ENCODE measurements at places on chromosomes 13 and 19.

GRCh38 chr13:32305646-32306045, 9.5 kb downstream of the ZAR1L start:
- DNase-seq: no peak

DNA sequence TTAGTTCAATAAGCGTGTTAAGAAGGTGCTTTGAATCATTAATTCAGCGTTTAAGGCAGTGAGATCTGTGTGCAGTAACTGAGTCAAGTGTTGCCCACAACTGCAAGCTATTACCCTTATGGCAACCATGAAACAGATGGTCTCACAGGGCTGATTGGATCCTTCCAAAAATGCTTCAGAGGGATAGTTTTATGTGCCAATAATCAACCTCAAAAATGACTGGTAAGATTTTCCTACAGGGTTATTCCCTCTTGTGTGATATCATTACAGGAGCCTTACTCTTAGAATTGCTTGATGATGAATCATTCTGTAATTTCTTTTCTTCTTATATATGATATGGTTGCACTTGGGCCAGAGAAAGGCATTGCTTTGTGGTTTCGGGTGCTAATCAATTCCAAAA, 1299.2 kb upstream of the ATXN8OS start:
- DNase-seq: no peak

- DNase-seq: no peak
Observed at GRCh38 chr13:114124921-114125320, 7.5 kb downstream of the RASA3 start.

- no peak for DNase-seq
Observed at GRCh38 chr19:54197121-54197520, 3.5 kb upstream of the RPS9 start.

DNA sequence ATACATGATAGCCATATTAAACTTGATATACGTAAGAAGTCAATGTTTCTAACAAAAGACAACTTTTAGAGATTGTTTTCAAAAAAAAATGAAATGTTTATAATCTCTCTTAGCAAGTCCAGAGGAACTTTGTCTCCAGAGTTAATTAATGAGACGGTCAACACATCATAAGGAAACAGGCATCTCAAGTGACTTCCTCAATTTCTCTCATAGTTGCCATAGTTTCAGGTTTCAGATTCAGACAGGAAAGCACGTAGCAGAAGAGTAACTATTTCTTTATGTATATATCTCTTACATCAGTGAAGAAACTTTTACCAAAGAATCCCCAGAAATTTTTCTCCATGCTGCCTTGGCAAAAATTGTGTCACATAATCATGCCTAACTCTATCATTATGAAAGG, 159.6 kb upstream of the ATXN8OS start:
- DNase-seq: no peak

- peak; percentile 35 for DNase-seq
Observed at GRCh38 chr19:3132971-3133792, 2.7 kb upstream of the GNA15 start.

DNA sequence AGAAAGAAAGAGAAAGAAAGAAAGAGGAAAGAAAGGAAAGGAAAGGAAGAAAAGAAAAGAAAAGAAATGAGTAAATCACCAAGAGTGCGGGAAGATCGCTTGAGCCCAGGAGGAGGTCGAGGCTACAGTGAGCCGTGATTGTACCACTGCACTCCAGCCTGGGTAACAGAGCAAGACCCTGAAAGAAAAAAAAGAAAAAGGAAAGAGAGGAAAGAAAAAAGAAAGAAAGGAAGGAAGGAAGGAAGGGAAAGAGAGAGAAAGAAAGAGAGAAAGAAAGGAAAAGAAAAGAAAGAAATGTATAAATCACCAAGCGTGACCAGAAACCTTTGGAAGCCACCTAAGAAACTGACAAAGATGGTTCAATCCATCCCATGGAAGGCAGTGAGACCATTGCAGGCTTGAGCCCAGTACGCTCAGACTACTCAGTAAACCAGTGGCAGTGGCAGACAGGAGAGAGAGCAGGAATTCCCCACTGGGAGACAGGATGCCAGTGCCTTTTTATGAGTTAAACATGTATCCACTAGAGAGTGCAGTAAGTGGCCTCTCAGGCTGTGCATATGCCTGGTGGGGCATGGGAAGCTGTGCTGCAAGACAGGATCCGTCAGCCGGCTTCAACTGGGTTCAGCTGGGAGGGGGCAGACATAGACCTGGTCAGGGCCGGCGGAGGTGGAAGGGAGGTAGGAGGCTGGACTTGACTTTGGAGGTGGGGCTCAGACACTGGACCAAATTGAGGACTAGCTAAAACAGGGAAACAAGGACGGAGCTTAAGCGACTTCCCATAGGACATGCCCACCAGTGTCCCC, 4.8 kb downstream of the GPR42 start:
- no peak for DNase-seq

DNA sequence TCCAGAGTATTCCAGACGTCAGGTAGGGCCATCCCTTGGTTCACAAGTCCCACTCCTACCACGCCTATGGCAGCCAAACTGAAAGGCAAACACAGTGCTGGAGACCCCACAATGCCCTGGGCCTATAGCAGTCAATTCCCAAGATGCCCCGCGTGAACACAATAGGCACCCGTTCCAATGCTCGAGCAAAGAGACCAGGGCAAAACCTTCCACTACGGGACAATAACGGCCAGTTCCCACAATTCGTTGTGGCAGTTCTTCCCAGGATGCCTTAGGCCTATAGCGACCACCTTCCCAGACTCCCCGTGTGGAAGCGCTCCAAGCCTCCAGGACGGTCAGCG, 538 bp downstream of the ZNF428 start:
- peak; percentile 63 for DNase-seq

GRCh38 chr13:39106216-39107005, 68.2 kb downstream of the NHLRC3 start:
- DNase-seq: peak; percentile 72

- no peak for DNase-seq
Observed at GRCh38 chr13:59861676-59862075, 302.1 kb downstream of the DIAPH3 start.

GRCh38 chr13:97100821-97101220, 106.5 kb upstream of the OXGR1 start:
- DNase-seq: no peak

DNA sequence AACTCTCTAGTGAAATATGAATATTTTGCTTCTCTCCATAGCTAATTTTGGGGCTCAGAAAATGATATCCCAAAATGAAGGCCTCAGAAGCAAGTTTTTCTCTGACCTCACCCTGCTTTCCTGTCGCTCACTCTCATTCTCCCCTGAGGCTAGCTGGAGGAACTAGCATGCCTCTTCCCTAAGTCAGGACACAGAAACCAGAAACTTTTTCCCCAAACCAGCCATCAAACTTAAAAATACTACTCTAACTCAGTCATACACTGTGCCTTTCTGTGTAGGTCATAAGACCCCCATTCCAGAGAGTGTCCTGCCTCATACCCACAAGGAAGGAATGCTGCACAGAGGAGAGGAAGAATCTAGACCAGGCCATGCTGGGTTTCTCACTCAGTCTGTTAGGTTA, 329.6 kb downstream of the PCDH20 start:
- no peak for DNase-seq

- DNase-seq: no peak
Observed at GRCh38 chr13:30743319-30744055, 8.1 kb downstream of the ALOX5AP start.

DNA sequence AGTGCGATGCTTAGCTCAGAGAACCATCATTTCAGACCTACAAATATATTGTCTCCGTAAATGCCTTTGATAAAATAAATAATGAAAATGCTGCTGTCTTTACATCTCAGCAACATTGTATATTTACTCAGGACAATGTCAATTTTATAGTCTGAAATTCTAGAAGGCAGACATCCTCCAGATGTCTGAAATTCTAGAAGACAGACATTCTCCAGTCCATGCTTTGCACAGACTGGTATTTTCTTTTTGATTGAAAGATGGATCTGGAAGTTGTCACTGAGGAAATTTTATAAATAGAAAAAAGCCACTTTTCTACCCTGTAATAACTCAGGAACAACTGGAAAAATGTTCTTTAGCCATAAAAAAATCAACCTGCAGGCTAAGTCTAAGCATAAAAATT, 2293.3 kb downstream of the PCDH9 start:
- no peak for DNase-seq

GRCh38 chr19:27884376-27884775, 1328.6 kb downstream of the UQCRFS1 start:
- no peak for DNase-seq

DNA sequence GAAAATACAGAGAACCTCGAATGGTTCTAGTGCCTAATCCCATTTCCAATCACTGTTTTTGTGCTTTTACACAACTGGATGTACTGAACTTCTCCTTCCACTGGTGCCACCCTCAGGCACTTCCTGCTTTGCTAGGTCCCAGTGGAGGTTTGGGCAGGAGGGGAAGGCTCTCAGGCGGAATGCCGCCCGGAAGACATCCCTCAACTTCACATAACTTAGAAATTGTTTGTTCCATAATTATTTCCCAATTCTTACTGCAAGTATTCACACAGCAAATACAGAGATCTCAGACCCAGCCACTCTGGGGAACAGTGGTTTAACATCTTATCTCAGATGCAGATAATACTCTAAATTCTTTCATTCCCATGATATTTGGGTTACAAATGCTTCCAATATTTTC, 195.7 kb upstream of the IPO5 start:
- no peak for DNase-seq

DNA sequence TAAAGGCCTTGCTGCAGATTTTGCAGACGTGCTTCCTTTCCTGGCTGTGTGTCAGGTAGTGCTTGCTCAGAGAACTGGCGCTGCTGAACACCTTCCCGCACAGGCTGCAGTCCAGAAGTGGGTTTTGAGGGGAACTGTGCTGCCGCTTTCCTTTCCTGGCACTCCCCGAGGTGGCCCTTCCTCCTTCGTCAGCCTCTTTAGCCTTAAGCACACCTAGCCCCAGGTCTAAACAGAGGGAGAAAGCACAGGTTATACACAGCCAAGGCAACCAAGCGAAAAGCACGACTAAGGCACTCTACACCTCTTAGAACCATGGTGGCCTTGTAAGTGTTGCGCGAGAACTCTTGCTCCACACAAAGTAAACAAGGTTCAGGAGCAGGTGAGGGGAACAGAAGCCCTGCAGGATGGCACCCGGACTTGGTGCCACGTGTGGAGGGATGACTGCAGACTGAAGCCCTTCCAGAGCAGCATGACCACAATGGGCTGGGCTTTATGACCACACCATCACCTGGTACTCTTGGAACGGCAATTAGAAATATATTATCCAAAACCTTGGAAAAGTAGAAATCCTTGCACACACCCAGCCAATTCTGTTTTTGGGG, 23.6 kb downstream of the ZNF541 start:
- DNase-seq: no peak

DNA sequence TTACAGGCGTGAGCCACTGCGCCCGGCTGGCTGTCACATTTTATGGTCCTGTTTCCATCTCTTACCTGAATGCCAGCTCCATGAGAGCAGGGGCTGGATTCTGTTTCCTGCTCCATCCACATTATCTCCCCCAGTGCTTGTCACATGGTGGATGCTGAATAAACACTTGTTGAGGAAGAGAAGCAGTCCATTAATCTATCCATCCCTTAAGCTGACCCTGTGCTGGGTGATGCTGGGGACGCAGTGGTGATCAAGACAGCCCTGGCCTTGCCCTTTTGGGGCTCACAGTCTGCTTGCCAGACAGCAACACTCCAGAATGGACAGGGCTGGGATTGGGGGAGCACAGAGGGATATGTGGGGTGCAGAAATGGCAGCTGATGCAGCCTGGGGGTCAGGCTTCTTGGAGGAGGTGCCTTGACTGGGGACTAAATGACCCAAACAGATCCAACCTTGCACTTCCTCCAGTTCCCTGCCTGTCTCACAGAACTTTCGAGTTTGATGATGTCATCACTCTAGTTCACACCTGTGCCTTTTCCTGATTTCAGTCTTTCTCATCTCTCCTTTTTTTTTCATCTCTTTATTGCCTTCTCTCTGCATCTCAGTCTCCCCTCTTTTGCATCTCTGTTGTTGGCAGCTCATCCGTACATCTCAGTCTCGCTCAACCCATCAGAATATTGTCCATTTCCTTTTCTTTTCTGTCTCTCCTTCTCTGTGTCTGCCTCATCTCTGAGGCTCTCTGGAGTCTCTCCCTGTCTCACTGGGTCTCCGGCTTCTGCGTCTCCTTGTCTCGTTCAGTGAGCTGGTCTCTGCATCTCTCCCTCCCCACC, 4.6 kb downstream of the IRF2BP1 start:
- no peak for DNase-seq

Measured in SHP77 treated with DMSO at 0.1 percent for 48 hours (cell line).